ENCODE measurements at places on chromosomes 6 and 20.

GRCh38 chr20:53071833-53072232 lies 99.7 kb downstream of the TSHZ2 start:
- no peak for DNase-seq

DNA sequence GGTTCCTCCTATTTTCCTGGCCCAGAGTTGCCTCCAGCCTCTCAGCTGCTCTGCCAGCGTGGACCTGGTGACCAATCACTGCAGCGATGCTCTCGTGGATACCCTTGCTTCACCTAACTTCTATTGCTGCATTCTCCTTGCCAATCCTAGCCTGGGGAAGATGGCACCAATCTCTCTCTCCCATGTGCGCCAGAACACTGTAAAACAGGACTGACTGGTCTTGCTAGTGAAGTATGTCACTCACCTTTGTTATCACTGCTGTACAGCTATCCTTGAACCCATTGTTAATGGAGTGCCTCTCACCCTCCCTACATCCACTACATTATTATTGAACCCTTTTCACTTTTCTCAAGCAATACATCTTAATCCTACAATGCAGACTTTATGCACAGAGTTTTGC lies 80.1 kb downstream of the LYRM4 start:
- DNase-seq = no peak

DNA sequence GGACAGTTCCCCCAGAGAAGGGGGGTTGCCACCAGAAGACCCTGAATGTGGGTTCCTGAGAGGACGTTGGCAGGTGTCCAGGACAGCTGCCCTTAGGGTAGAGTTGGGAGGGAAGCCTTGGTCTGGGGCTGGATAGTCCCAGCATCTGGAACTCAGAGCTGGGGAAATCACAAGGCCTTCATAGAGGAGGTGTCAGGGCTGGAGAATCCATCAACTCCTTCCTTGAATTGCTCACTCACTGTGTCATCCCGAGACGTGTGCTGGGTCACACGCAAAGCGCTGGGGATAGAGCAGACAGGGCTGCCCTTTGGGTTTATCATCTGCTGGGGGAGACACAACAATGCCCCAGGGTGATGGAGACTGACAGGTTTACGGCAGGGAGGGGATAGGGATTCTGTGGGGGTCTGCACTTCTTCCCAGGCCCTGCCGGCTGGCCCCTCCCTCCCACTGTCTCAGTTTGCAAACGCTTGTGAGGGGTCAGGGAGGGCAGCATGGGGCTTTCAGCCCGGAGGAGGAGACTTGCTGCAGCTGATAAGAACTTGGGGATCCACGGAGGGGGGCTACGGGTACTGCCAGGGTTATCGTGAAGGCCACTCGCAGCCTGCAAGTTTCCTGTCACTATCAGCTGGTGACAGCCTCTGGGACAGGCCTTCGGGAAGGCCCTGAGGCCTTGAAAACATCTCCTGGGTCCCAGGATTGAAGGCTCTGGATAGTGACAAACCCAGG lies 18.6 kb downstream of the RBM38 start:
- no peak for DNase-seq

GRCh38 chr20:48928832-48929725 lies 7.6 kb downstream of the ARFGEF2 start:
- DNase-seq = no peak

- no peak for DNase-seq
Observed at GRCh38 chr20:33124261-33124660, 43.7 kb upstream of the BPIFA2 start.

DNA sequence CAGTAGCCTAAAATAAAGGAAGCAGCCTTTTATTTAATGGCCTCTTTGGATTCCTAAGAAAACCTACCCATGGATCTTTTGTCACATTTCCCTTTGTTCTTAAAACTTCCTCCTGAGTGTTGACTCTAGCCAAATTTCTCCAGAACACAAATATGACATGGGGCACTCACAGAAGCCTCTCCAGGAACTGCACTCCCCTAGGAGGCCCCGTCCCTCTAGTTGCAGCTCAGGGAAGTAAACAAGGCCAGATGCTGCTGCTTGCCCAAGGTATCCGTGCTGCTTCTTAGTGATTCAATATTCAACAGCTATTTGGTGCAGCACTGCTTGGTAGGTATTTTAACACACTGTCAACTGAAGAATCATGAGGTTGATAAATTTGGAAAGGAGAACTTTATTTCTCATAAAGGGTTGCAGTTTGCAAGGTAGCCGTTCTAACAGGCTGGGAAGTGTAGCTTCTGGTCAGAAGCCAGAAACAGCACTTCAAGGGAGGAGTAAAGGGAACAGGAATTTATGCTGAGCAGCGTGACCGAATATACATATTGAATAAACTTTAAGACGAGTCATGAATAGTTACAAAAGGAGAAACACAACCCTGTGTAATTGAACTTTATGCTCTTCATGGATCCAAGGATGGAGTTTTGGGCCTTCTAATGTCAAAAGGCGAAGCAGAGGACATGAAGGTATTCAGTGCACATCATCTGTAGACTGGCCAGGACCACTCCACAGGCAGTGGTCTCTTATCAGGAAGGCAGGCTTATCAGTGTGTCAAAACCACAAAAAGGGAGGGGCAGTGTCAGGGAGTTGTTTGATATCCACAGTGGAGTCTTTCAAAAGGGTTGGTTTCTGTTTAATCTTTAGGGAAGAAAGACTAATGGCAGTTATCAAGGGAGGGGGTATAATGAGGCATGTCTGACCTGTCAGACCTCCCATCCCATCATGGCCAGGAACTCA lies 63.3 kb downstream of the CD24 start:
- peak; percentile 18 for DNase-seq

GRCh38 chr20:64188682-64189529 lies 24.7 kb downstream of the MYT1 start:
- peak; percentile 99 for DNase-seq

- DNase-seq = no peak
Observed at GRCh38 chr20:46640536-46641311, 10.5 kb downstream of the SLC13A3 start.

DNA sequence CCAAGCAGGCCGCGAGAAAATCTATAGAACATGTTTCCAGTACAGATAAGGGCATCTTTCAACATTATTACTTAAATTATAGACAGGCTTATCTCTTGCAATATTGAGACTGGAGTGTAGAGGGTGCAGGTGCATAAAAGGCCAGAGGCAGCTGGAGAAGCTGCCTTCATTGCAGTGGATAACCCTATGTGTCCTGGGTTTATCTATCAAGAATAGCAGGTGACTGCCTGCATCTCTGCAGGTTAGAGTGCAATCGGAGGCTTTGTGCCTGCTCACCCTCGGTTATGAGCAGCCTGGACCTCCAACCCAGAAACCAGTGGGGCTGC lies 28.7 kb upstream of the ECI2 start:
- DNase-seq = no peak

DNA sequence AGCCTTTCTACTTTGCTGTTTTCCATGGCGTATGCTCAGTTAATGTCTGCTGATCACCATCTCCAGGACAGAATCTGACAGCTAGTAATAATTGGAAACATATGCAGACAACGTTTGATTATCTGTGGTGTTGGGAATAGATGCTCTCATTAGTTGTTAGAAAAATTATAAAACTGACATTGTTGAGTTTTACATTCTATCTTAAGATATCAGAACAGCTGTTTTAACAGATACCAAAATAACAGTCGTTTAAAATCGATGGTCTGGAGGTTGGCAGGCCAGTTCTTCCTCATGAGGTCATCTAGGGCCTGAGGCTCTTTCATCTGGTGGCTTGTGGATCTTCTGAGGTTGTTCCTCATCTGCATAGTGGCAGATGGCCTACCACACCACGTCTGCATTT lies 137.6 kb downstream of the AIG1 start:
- no peak for DNase-seq

- peak; percentile 48 for DNase-seq
Observed at GRCh38 chr6:70706491-70707123, 38.9 kb downstream of the SMAP1 start.

- no peak for DNase-seq
Observed at GRCh38 chr20:48599106-48599747, 228.6 kb downstream of the PREX1 start.

DNA sequence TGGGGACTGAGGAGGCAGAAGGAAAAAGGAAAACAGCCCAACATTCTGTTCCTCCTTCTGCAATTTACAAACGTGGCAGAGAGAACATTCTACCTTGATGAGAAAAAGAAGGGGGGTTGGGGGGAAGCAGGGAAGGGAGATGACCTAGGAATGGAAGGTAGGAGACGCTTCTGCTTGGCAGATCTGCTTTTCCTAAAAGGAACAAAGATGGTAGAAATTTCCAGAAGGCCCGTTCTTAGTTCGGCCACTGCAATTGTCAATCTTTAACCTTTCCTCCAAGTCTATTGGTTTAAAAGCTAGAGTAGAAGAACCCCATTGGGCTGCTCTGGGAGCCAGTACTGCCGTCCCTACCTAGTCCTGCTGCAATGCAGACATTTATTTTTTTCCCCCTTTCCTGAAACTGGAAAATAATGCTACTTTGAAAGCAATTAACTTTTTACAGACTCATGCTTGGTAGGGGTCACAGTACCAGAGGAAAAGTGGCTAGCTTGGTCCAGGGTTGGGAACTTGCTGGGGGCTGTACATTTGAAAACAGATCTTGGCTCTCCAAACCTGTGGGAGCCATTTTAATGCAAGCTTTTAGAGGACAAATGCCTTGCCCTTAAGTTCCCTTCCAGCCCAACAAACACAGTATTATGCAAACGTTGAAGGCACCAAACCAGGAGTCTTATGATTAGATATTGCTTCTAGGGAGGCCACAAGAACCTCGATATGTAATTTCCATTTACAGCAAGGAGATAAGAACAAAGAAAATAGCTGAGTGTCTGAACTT lies 2.6 kb downstream of the ZMYND8 start:
- peak; percentile 53 for DNase-seq

DNA sequence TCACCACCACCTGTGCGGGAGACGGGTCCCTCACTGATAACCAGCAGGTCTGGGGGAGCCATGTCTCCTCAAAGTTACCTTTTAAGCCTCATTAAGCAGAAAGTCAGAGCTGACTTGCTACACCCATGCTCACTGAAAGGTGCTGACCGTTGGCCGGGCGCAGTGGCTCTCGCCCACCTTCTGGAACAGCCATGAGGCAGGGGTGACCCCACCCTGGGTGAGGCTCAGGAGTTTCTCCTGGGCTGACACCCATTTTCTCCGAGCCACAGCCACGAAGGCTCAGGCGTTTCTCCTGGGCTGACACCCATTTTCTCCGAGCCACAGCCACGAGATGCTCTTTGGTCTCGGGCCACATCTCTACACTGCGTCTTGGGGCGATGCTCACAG lies 10.2 kb downstream of the BHLHE23 start:
- no peak for DNase-seq

DNA sequence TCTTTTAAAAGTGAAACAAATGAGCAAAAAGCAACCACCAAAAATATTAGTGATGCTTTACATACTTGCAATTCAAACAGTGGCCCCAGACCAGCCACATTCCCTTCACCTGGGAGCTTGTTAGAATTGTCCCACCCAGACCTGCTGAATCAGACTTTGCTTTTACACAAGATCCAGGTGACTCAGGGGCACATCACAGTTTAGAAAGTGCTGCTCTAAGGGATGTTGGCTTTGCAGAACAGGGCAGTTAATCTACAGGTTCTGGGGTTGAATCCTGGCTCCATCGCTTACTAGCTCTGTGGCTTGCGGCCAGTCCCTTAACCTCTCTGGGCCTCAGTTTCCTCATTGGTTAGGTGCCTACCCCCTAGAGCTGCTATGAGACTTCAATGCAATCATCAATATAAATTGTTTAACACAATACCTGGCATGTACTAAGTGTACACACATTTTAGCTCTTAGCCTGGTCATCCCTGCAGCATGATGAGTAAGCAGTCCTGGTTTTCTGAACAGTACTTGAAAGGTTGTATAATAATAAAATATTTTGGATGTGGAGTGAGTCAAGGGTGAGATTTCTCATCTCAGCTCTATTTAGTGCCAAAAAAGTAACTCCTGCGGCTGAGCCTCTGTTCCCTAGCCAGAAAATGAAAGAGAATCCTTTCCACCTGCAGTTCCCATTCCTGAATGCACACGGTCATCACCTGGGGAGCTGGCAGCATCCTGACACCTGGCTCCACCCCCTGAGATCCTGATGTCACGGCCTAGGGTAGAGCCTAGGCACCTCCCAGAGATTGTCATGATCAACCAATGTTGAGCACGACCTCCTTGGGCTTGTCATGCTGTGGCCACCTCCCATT lies 162.7 kb downstream of the ANKRD60 start:
- DNase-seq = peak; percentile 46

GRCh38 chr6:14822679-14823078 lies 423.2 kb upstream of the JARID2 start:
- DNase-seq = no peak

DNA sequence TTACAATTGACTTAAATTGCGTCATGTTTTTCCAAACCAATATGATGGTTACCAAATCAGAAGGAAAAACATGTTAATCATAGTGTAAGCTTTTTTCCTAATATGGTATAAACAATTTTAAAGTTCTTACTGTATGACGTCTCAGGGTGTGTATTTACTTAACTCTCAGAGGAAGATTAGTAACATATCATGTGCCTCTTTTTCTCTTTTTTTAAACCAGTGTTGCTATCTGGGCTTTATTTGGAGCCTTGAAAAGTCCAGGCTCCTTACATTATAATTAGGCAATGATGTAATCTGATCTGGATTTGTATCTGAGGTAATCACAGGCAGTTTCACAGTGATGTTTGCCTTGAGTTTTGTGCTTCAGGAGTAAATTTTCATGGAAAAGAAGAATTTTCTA lies 20.4 kb upstream of the RAB23 start:
- peak; percentile 37 for DNase-seq

- no peak for DNase-seq
Observed at GRCh38 chr20:40459299-40459698, 229.7 kb downstream of the MAFB start.

GRCh38 chr6:149452037-149452939 lies 32.5 kb downstream of the ZC3H12D start:
- DNase-seq = no peak

DNA sequence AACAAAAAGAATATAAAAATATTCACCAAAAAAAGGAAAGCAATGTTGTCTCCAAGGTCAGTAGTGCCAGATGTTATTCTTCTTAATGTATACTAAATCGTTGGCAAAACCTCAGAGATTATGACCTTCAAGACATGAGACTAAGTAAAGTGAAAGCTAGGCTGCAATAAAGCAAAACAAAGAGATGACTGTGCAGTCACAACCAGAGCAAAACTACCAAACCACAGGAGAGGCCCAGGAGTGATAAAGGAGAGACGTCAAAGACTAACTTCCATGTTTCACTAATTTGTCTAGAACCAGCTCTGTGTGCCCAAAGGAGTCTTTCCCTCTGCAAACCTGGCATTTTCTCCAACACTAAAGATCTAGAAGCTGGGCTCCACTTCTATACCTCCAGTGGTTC lies 155.9 kb upstream of the POU3F2 start:
- no peak for DNase-seq

- no peak for DNase-seq
Observed at GRCh38 chr6:117501722-117502121, 19.2 kb downstream of the DCBLD1 start.

GRCh38 chr20:24952376-24953208 lies 3.5 kb downstream of the CST7 start:
- no peak for DNase-seq

- DNase-seq = no peak
Observed at GRCh38 chr6:79646006-79646405, 14.9 kb downstream of the SH3BGRL2 start.

DNA sequence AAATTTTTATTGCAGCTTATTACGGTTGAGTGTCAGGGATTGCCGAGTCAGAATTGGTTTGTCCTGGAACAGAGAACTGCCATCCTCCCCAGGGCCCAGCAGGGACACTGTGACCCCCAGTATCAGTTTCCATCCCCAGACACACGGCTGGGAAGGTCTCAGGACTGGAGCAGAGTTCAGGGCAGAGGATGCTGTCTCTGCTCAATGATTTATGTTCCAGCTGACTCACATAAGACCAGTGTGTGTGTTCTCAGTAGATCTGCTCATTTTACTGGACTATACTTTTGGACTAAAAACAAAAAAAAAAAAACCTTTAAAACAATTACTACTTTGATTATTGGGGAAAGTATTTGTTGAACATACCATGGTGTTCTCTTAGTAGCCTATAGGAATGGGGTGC lies 44.2 kb downstream of the FNDC1 start:
- no peak for DNase-seq
